ENCODE measurements at places on chromosomes 6 and 20.

DNA sequence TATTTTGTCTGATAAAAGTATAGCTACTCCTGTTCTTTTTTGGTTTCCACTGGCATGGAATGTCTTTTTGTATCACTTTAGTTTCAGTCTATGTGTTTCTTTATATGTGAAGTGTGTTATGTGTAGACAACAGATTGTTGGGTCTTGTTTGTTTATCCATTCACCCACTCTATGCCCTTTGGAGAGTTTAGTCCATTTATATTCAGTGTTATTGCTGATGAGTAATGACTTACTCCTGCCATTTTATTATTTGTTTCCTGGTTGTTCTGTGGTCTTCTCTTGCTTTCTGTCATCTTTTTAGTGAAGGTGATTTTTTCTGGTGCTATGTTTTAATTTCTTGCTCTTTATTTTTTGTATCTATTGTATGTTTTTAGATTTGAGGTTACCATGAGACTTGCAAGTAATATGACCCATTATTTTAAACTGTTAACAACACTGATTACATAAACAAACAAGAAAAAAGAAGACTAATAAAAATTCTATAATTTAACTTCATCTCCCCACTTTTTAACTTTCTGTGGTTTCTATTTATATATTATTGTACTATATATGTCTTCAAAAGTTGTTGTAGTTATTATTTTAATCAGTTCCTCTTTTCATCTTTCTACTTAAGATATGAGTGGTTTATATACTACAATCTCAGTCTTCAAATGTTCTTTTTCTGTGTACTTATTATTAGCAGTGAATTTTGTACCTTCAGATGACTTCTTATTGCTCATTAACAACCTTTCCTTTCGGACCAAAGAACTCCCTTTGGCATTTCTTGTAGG is 323.4 kb downstream of the BTBD9 start:
- DNase-seq = no peak

- no peak for DNase-seq
Measured at GRCh38 chr6:137121401-137121997, 51.9 kb downstream of the IL22RA2 start.

DNA sequence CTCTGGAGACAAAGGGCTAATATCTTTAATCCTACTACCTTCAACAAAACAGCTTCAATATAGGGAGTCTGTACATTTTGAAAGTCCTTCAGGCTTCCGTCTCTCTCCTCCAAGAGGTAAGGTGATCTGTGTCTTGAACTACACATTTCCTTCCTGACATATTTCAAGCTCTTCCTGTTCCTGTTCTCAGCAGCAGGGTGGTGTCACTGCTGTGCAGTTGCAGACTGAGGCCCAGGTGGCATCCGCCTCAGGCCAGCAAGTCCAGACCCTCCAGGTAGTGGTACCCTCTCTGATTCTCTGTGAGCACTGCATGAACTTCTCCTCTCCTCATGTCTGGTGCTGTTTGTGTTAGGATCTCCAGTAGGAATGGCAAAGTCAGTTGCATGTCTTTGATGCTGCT is 7.8 kb downstream of the NFYA start:
- DNase-seq = no peak

DNA sequence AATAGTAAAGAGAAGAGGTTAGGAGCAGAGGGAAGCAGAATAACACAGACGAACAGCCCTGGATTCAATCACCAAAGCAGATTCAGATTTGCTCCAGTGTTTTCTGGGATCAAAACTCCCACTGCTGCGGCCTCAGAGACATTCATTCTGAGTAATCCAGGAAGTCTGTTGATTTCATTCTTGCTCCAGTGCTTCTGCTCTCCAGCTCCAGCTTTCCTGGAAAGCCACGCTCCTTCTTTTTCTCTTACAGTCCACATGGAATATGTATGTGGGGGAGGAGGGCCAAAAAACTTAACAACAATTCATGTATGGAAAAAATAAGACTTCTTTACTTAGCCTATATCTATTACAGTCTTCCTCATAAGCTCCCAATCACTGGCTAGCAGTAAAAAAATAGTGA is 26.4 kb upstream of the UST start:
- no peak for DNase-seq

DNA sequence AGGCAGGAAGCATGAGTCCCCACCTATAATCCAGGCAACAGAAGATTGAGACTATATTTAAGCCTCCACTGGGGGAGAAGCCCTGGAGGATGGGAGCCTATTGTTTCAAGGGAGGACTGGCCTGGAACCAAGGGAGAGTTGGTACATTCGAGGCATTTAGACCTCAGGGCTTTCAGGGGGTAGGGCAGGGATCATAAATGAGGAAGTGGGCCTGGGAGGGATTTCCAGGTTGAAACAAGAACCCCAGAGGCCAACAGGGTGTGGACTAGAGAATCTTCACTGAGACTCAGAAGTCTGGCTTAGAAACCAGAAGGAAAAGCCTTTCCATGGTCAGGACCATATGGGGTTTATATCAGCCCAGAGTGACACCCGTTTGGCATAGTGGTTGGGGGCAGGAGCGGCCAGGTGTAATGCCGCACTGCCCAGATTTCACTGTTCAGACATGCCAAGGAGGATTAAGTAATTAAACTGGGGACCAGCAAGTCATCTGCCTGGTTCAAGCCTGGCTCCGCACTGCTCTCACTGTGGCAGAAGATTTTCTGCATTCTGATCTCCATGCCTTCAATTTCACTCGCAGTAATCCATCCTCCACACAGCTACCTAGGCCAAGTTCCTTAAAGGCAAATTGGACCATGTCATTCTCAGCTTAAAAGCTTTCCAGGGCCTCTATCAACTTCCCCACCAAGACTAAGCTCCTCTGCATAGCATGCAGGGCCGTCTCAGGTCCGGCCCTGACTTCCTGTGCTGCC is 17.8 kb downstream of the LRFN2 start:
- no peak for DNase-seq

DNA sequence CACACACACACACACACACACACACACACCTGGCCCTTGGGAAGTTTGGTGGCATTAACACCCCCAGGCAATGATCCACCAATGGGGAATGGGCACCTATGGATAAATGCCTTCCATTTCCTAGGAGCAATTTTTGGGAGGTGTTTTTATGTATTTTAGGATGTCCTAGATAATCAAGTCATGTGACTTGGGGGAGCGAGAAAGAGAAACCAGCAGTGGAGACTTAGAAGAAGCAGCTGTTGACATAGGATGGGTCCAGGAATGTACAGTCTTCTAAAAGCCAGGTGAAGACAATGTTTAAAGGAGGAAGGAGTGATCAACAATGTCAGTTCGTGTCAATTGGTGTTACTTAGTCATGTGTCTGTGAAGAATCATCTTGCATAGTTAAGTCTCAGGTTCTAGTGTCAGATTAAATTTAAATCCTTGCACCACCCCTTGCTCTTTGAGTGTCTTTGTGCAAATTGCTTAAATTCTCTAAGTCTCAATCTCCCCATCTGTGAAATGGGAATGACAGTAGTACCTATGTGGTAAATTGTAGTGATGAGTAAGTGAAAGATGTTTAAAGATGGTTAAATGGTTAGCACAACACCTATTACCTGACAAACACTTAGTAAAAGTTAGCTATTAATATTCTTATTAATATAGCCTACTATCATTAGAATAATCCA is 4.4 kb upstream of the SLC35B3 start:
- no peak for DNase-seq

DNA sequence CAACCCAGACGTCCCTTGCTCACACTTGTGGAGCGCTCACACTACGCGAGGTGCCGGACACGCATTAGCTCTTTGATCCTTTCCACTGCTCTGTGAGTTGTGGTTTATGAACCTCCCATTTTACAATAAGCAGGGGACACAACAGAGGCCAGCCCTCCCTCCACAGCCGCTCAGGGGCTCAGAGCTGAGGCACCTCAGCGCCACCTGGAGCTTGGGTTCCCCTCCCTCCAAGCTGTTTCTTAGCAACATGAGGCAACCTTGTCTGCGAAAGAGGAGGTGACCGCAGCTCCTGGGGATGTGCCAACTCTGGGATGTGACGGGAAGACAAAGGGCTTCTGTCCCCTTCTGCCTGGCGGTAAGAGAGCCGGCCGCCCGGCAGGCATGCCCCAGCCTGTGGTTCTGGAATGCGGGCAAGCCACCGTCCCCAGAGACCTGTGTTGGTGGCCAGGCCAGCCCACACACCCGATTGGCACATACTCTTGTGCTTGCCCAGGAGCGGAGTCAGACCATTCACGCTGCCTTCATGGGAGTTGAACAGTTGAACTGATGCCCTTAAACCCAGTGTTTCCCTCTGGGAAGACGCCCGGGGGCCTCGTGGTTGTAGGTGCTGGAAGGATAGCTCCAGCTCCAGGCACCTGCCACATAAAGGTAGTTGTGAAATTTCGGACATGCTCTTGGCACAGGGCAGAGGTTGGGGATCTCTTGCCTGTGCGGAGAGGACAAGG is 44.5 kb downstream of the RBM38 start:
- DNase-seq = peak; percentile 88

DNA sequence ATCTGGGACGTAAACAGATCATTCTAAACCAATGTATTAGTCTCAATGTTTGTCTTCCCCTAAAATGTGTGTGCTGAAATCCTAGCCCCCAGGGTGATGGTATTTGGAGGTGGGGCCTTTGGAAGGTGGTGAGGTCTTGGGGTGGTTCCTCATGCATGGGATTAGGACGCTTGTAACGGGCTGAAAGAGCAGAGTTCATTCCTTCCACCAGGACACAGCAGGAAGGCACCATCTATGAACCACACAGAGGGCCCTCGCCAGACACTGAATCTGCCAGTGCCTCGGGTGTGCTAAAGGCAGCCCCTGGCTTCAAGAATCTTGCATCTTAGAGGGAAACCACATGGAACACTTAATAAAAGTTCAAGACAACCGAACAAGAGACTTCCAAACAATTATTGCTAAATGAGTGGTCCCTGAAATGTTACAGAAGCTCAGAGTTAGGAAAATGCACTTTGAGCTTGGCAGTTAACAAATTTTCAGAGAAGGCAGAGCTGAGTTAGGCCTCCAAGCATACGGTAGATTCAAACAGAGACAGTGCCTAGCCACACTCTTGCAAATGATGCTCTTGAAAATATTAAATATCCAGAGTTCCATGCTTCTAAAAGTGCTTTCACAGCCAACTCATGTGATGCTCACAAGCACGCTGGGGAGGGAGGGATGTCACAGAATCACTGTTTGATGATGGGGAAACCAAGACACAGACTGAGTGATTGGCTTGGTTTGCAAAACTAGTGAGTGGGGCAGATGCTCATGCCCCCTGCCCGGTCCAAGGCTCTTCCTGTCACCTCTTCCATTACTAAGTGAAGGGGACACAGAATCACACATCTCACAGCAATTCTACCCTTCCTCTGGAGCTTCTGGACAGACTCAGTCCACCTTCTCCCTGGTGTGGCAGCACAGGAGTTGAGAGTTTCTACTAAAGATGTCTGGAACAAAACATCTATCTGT is 27.4 kb downstream of the TBC1D7 start:
- no peak for DNase-seq

DNA sequence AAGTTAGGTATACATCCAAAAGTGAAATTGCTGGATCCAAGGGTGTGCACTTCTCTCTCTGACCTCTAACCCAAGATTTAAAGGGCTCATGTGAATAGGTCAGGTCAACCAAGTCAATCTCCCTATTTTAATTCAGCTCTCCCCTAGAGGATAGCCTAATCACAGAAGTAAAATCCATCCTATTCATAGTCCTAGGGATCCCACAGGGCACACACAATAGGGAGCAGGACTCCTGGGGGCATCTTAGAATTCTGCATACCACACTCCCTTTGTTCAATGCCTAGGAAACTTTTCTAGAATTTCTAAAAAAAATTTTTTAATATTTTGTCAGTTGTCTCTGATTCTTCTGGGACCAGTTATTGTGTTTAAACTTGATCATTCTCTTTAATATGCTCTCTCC is 35.1 kb downstream of the CST9L start:
- DNase-seq = no peak

DNA sequence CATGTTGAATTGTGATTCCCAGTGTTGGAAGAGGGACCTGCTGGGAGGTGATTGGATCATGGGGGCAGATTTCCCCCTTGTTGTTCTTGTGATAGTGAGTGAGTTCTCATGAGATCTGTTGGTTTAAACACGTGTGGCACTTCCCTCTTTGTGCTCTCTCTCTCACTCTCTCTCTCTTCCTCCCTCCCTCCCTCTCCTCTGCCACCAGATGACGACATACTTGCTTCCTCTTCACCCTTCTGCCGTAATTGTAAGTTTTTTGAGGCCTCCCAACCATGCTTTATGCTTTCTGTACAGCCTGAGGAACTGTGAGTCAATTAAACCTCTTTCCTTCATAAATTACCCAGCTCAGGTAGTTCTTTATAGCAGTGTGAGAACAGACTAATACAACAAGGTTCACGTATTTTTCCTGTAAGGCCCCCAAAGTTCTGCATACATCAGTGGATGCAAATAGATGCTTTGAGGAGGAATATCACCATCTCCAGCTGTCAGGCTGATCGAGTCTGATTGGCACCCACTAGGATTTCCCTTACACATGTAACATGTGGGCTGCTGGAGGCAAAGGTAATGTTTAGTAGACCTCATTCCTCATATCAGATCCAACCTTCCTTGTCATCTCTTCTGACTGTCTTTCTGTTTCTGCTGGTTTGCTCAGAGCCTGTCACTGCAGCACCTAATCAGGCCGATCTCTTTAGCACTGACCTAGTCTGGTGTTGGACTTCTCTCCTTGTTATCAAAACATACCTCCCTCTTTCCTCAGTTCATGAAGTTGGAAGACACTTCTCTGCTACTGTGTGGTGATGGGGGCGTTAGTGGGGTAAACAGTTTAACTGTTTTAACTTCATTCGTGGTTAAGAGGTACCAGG is 54.3 kb upstream of the BACH2 start:
- no peak for DNase-seq

- DNase-seq = no peak
Measured at GRCh38 chr20:56427797-56428196, 15.7 kb downstream of the CASS4 start.

Data from MCF 10A (cell line).